ENCODE measurements at places on chromosomes 16 and 17.

GRCh38 chr17:76034428-76035350, 7.6 kb upstream of the EVPL start:
- no peak for DNase-seq

- peak; percentile 64 for DNase-seq
Measured at GRCh38 chr16:4090351-4090851, 25.8 kb downstream of the ADCY9 start.

- DNase-seq, result no peak
Measured at GRCh38 chr17:77217566-77217965, 76.8 kb downstream of the SEC14L1 start.

DNA sequence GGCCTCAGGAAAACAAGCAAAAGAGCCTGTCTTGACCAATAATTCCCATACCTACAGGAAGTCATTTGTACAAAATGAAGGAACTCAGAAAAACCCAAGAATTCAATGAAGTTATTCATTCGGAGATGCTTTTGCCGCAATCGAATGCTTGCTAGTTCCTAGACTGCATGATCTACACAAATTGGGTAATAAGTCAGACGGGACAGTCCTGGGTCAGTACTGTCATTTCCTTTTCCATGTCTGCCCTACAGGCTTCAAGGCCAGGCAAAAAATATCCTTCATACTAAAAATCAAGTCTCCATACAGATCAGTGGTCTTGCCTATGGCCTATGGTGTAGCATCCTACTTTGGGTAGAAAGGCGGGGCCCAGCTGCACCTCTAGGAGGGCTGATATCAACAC, 71.4 kb downstream of the CFDP1 start:
- DNase-seq, result no peak

DNA sequence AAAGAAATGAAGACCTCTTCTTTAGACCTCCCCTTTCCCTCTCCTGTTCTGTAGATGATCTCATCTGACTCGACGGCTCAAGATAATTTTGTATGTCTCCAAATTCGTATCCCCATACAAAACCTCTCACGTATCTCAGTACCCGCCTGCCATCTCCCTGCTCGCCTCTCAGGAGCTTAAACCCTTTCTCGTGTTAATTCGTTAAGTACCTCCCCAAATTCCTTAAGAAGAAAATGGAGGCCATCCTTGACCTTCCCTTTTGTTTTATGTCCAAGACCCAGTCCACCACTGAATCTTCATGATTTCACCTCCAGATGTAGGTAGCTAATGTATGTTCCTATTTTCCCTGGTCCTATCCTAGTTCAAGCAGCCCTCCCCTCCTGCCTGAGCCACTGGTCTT, 41.6 kb downstream of the OR3A1 start:
- no peak for DNase-seq

DNA sequence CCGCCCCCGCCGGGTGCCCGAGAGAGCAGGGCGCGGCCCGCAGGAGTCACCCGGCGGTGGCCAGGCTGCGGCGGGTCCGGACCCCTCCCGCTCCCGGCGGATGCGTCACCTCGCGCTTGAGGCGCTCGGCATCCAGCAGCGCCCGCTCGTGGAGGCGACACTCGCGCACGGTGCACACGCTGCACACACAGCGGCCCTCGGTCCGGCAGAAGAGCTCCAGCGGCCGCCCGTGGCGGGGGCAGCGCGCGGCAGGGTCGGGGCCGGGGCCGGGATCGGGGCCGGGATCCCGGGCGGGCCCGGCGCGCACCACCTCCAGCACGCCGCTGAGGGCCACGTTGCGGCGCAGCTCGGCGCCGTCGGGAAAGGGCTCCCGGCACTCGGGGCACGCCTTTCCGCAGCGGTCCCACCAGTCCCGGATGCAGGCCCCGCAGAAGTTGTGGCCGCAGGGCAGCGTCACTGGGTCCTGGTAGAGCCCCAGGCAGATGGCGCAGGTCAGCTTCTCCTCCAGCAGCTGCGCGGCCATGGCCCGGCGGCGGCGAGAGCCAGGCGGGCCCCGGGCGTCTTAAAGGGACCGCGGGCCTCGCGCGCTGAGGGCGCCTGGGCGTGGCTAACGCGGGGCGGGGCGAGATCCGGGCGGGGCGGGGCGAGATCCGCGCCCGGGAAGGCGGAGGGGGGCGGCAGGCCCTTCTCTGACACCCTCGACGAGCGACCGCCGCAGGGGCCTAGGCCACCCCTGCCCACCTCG, at the start of gene TRIM65:
Gene TRIM65 (minus strand): TSS at position 537 of the 745 bp plus-strand sequence. CDS start 14 bp downstream, at position 523.
- peak; percentile 90 for DNase-seq

- DNase-seq, result no peak
Measured at GRCh38 chr17:3547628-3548027, 10.0 kb downstream of the TRPV3 start.

DNA sequence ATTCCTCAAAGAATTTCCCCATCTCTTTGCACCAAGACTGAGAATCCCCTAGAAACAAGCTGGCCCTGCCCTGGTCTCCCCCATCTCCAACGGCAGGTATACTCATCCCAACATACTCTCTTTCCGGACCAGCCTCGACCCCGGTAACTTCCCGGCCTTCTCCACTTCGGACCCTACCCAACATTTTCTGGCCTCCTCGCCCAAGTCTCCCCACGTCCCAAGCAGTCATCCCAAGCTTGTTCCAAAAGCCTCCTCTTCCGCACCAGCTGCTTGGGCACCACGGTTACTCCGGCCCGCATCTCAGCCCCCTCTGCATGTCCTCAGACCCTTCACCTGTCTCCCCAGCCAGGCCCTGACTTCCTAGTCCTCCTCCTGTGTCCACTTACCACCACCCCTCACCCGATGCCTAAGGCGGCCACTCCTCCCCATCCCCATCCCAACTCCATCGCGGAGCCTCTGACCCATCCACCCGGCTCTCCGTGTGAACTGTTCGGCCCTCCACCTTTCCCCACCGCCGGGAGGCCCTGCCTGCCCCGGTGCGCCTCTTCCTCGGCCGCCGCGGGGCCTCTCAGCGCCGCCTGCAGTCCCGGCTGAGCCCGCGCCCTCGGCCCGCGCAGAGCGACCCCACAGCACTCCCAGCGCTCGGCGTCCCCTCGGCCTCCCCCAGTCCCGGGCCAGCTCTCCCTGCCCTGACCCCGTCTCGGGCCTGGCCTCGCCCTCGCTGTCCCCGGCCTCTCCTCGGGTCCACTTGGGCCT, 994 bp downstream of the PITPNA start:
- no peak for DNase-seq

DNA sequence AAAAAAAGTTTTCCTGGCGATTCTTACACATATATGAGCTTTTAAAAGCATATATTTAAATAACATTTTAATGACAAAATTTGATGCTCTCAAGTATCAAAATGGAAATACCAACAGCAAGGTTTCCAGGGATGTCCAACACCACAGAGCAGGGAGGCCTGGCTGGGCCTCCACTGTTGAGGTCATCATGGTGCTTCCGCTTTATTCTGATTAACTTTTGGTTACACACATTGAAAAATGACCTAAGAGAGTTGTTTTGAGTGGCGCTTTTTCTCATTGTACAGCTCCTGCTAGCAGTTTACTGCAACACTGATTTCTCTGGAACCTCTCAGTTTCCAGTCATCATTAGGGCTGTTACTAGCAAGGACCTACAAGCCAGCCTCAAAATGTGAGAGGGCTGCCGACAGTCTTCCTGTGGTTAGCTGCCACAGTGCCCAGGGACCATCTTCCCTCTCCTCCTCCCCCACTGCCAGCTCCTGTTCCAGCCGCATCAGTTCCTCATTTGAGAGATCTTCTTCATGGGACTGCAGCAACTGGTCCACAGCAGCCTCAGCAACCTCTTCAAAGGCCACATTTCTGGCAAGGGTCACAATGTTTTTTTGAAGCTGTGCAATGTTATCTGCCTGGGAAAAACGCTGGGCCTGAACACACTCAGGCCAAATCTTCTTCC, 21.3 kb downstream of the DEF8 start:
- no peak for DNase-seq

DNA sequence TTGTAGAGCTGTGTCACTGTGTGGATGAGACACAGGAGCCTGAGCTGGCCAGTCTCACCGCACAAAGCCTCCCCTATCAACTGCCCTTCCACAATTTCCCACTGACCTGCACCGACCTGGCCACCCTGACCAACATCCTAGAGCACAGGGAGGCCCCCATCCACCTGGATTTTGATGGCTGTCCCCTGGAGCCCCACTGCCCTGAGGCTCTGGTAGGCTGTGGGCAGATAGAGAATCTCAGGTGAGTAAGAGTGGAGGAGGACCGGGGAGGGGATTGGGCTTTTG, 37.4 kb downstream of the NLRC5 start:
- DNase-seq, result no peak

DNA sequence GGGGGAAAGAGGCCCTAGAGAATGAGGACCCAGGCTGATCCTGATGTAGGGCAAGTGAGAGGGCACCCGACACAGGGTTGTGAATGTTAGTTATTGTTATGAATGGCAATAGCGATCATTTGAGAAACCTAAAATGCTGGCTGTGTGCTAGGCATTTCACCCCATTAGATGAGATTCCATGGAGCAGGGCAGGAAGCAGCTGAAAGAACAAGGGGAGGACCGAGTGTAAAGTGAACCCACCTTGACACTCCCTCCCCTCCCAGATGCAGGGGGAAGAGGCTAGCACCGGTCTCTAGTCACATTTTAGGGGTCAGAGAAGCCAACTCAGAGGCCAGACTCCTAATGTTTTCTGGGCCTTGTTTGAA, 553 bp upstream of the CORO6 start:
- no peak for DNase-seq

DNA sequence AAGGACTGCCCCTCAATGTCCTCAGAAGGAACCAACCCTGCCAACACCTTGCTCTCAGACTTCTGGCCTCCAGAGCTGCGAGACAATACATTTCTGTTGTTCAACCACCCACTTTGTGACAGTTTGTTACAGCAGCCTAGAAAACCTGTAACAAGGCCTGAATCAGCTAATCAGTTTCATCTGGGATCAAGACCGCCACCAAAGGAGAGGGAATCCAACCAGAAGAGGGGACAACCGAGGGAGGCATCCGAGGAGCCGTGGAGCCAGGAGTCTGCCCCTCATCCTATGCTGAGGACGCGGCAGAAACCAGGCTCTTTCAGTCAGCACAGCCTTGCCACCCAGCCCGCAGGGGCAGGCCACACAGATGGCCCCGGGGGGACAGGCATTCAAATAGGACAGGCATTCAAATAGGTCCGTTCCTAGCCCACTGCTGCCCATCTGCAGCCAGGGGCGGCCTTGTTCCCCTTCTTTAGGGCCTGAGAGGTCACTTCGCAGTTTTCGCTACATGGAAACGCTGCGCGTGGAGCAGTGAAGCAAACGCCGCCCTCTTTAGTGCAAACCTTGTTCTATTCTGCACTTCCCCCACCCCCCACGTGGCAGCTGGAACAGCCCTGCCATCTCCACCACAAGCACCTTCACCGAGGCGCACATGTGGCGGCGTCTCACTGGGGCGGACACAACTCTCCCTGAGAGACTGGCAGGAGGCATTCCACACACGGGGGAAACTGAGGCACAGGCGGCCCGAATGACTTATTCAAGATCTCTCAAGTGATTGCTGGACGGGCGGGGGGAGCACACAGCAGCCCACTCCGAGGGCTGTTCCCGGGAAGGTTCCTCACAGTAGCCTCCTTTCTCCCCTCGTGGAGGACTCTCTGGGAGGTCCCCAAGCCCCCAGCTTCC, 26.7 kb downstream of the FA2H start:
- no peak for DNase-seq

GRCh38 chr17:42803074-42803883, 4.6 kb downstream of the CNTD1 start:
- no peak for DNase-seq

DNA sequence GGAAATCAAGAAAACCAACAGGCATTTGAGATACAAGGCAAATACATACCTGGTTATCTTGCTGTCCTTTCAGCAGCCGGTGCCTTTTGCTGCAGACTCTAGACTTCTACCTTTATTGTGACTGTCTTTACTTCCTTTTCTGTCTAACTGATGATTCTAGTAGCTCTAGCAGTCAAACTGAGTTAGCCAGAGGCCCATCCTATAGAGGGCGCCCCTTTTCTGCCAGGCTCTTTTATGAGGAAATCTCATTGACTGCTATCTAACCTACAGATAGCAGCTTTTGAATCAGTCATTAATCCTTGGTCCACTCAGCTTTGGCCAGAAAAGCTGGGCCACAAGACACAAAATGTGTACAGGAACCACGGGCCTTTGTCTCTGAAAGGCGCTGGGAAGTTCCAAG, 87.5 kb upstream of the WSB1 start:
- DNase-seq, result no peak

Measured in left ventricle myocardium inferior (tissue), 1 donor.